Activated T-helper 1 cell treated with anti-CD3 and anti-CD28 coated beads, Interleukin-2, amount 50 U/mL, for 16 hours (primary cell): ENCODE measurements at places on chromosomes 5 and 9.

DNA sequence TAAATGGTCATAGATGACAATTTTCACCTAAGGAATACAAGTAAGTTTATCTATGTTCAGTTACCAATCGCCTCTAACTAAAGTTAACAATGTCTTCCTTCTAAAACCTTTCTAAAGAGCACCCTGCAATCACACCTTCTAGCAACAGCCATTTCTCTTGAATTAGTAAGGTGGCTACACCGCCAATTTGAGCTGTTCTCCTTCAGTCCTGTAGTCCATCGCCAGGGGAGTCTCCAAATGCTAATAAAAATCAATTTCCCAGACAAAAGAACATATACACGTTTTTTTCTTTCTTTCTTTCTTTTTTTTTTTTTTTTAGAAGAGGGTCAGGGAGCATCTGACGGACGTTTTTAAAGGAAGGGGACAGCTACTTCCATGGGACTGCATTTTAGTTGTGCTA lies 729 bp upstream of the RORB start:
- DNase-seq = no peak

DNA sequence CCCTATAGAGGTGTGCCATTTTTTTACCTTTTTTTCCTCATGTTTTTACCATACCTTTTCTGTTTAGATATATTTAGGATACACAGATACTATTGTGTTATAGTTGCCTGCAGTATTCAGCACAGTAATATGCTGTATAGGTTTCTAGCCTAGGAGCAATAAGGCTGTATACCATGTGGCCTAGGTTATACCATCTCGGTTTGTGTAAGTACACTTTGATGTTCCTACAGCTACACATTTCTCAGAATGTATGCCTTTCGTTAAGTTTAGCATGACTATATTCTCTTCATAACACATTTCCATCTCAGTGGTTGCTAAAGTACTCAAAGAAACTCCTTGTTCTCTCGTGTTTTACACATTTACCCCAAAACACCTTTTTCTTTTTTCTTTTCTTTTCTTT lies 23.0 kb downstream of the UBE2D2 start:
- no peak for DNase-seq

- DNase-seq = no peak
These were observed 104.6 kb downstream of the DMRT2 start for GRCh38 chr9:1154739-1155138.

DNA sequence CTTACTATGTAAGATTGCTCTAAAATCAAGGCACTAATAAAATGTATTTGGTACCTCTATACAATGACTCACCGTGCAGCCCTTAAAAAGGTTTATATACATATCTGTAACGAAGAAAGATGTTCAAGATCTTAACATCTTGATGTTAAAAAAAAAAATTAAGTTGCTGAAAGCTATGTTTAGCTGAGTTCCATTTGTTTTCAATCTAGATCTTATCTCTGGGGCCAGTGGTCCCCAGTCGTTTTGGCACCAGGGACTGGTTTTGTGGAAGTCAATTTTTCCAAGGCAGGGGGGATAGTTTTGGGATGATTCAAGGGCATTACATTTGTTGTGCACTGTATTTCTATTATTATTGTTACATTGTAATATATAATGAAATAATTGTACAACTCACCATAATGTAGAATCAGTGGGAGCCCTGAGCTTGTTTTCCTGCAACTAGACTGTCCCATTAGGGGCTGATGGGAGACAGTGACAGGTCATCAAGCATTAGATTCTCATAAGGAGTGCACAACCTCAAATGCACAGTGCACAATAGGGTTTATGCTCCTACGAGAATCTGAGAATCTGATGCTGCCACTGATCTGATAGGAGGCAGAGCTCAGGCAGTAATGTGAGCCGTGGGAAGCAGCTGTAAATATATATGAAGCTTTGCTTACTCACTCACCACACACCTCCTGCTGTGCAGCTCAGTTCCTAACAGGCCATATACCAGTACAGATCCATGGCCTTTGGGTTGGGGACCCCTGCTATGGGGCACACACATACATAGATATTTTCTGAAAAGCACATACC lies 27.6 kb upstream of the TSLP start:
- DNase-seq = no peak

DNA sequence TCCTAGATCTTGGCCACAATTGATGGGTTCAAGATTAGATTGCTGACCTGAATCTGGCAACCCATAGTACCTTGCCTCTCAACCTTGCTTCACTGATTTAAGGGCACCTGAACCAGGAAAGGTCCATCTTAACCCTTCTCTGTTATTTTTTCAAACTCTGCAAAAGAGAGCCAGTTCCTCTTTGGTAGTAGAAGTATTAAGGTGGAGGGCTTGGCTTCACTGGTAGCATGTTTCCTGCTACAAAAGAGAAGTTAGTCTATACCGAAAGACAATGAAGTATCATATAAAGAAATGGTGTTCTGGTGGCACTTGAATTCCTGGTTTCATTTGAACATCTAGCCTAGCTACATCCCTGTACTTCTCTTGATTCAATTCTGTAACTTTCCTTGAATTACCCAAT lies 8.5 kb downstream of the ALG2 start:
- DNase-seq = no peak

- no peak for DNase-seq
These were observed 2.3 kb downstream of the SSBP2 start for GRCh38 chr5:81748556-81748955.

GRCh38 chr5:168766426-168766700 lies 187.2 kb upstream of the PANK3 start:
- DNase-seq = no peak

GRCh38 chr5:7325975-7326913 lies 69.7 kb upstream of the ADCY2 start:
- no peak for DNase-seq
